ENCODE measurements at places on chromosomes 16 and 17.

- no peak for DNase-seq
Observed at GRCh38 chr16:10003486-10003885, 178.7 kb downstream of the GRIN2A start.

- no peak for DNase-seq
Observed at GRCh38 chr17:53168413-53168812, 654.3 kb upstream of the KIF2B start.

DNA sequence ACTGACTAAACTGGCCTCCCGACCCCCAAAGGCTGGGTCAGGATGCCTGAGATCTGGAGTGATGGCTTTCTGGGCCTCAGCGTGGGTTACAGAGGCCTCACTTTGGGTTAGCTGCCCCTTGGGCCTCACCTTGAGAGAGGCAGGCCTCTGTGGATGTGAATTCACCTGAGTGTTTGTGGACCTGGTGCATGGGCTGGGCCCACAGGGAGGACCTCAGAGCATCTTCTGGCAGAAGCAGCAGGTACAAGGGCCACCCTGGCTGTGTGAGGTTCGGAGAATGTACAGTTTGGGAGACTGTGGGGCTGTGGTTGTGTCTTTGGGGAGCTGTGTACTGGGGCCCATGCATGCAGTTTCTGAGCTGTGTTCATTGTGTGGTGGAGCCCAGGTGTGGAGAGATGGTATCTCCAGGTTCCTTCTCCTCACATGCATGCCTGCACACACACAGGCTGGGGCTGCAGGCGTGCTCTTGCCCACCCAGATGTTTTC is 18.3 kb downstream of the RARA start:
- DNase-seq: no peak

- no peak for DNase-seq
Observed at GRCh38 chr16:56977823-56978430, 11.4 kb upstream of the NLRC5 start.

GRCh38 chr17:80122026-80122575 is 20.7 kb downstream of the GAA start:
- DNase-seq: no peak

GRCh38 chr16:54546521-54546920 is 259.9 kb upstream of the IRX3 start:
- DNase-seq: no peak

DNA sequence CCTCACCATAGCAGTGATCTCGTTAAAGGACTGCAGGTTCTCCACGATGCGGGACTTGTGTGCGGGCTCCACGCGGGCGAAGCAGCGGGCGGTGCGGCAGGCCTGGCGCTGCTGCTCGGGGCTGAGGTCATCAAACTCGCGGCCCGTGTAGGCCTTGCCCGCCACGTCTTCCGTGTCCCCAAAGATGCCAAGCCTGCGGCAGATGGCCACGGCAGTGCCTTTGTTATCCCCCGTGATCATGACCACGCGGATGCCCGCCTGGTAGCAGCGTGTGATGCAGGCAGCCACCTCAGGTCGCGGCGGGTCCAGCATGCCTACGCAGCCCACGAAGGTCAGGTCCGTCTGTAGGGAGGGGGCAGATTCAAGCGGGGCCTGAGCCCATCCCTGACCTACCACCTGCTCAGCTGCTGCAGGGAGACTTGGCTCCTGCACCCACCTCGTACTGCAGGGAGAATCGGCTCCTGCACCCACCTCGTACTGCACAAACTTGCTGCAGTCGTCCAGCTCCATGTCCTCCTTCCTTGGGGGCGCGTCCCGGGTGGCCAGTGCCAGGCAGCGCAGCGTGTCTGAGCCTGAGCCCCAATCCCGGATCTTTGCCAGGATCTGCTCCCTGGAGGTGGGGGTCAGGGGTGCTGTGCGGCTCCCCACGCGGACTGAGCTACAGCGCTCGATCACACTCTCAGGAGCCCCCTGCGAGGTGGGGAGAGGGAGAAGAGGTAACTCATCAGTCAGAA is 23.1 kb downstream of the ATP2A3 start:
- no peak for DNase-seq

DNA sequence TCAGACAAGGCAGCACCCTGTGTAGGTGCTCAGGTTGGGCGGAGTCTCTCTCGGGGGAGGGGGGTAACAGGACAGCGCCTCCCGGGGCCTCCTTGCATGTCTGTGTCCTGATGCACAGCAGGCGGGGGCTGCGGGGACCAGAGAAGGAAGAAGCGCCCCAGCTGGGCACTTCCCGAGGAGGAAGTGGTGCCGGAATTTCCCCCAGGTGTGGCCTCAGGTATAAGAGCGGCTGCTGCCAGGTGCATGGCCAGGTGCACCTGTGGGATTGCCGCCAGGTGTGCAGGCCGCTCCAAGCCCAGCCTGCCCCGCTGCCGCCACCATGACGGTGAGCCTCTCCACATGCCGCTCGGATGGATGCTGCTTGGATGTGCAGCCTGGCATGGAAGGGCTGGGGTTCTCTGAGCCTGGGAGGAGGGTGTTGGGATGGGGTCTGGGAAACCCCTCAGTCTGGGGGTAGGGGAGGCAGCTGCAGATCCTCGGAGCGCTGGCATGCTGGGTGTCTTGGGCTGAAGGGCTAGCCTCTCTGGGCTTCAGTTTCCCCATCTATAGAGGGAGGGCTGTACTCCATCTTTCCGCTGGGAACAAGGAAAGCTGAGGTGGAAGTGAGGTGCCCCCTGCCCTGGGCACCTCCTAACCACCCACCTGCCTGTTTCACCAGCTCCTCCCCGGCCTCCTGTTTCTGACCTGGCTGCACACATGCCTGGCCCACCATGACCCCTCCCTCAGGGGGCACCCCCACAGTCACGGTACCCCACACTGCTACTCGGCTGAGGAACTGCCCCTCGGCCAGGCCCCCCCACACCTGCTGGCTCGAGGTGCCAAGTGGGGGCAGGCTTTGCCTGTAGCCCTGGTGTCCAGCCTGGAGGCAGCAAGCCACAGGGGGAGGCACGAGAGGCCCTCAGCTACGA is at the start of gene IL17C:
Gene IL17C, plus strand, starts transcription at position 250 of the 908 bp plus-strand sequence. Its CDS starts 70 bp downstream, at position 320.
- DNase-seq: no peak

GRCh38 chr17:17546399-17547185 is 44.9 kb downstream of the PEMT start:
- no peak for DNase-seq

GRCh38 chr17:27548369-27548768 is 82.6 kb upstream of the LGALS9 start:
- DNase-seq: no peak
